ENCODE measurements at places on chromosomes 5 and 9.

- no peak for DNase-seq
These were observed 199.0 kb upstream of the TARS1 start for GRCh38 chr5:33241802-33242201.

- DNase-seq: no peak
These were observed 160.9 kb downstream of the CEP120 start for GRCh38 chr5:123262216-123262823.

DNA sequence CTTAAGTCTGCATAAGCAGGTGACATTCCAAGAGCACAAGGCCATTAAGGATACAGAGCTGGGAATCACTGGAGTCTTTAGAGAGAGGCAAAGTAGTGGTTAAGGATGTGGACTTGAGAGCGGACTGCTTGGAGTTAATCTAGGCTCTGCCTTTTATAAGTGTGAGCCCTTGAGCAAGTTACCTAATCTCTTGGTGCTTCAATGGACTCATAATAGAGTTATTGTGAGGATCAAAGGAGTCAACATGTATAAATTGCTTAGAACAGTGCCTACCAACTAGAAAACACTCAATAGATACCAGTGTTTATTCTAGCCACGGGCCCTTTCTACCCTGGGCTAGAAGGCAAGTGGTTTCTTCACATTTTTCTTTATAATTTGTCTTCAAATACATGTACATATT lies 819.4 kb downstream of the NR2F1-AS1 start:
- DNase-seq: no peak

GRCh38 chr9:118561051-118561450 lies 808.2 kb downstream of the BRINP1 start:
- no peak for DNase-seq

DNA sequence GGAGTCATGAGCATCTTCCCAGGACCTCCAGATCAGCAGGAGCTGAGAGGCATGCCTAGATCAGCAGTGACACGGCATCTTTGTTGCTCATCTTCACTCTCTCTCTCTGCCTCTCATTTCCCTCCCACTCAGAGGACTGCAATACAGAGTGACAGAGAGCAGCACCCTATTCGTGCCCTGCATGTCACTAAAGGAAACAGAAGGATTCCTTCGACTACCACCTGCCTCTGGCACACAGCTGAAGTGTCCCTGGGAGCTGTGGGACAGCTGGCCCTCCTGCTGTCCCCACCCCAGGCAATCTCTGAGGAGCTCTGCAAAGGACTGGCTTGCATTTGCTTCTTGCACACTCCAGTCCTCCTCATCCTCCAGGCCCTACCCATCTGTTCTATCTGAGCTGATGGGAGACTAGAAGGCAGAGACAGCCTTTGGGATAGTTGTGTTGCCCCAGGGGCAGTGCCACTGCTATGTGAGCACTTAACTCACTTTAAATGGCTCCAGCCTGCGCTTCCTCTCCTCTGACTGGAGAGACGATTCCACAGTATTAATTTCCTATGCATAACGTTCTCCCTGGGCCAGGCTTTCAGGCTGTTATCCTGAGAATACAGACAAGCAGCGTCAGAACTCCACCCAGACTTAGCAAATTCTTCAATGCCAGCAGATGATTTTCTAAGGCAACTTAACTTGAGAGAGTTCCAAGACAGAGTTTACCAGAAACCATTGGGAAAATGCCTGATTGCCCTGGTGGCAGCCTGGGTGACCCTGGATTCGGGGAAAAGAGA lies 167.6 kb upstream of the MAP1B start:
- no peak for DNase-seq

DNA sequence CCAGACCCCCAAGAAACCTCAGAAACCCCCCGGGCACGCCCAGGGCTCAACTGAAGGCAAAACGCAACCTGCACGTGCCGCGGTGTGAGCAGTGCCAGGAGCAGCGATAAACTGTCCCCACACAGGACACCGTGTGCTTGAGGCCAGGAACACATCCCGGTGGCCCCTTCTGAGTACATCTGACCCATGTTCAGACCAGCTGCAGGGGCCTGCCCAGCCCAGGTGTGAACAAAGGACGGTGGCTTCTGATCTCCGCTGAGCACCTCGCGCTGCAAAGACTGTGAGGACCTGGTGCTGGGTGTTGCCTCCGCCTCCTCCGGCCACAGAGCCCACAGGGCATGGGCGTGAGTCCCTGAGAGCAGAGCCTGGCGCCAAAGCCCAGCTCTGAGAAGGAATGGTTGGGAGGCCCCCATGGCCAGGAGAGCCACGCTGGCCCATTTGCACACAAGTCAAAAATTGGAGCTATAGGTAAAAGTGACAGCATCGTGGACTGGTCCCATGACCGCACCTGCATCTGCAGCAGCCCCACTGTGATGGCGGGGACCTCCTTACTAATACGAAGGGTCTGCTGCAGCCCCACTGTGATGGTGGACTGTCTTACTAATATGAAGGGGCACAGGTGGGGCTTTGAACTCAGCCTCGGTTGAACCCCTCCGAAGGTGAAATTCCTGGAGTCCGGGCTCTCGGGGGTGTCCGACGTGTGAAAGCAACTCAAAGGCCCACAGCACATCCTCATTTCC lies 31.5 kb downstream of the NDUFS6 start:
- no peak for DNase-seq

GRCh38 chr9:70420441-70421271 lies 6.2 kb upstream of the KLF9 start:
- peak; percentile 63 for DNase-seq

DNA sequence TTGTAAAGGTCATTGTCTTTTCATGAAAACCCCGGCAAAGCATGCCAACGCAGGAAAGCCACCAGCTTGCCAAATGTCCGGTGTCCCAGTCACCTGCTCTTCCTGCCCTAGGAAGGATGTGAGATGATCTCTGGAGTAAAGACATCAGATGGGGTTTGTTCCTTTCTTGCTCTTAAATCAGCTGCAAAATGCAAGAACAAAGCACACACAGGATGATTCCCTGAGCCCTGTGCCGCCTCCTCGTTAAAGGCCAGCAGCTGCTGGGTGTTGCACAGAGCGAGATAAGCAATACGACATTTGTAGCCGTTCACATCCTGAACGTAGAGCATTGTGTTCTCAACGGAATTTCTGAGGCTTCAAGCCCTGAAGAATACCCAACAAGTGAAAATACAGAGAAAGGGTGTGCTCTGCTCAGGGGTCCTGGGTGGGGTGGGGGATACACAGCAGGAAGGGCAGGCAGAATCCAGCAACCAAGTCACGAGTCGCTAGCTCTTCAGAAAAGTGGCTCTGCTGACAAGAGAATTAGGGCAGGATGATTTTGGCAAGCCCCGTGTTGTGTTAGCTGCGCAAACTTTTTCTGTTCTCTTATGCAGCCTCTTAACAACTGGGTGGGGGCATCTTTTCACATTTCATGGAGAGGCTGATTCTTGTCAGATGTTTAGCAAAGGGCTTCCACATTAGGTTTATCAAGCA lies 229.2 kb upstream of the MAP3K1 start:
- no peak for DNase-seq

DNA sequence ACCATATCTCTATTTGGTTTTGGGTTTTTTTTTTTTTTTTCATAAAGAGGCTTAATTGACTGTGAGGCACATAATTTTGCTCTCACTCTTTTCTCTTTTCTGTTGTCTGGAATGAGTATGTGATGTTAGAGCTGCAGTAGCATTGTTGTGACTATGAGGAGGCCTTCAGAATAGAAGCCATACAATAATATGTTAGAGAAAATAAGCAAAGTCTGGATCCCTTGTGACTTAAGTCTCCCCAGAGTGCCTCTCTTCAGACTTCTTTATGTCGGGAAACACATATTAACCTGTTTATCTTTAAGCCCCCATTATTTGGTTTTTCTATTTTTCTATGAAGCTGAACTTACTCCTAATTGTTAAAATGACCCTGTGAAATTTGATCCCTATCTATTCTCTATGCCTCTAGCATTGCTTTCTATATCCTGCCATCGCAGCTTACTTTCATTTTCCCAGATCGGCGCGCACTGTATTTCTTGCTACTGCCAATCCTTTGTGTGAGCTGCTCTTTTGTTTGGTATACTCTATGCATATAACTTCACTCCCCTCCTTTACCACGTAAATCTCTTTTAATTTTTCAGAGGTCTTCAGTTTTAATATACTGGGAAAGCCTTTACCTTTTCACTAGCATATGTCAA lies 372.5 kb upstream of the KCNN2 start:
- no peak for DNase-seq

GRCh38 chr5:138032028-138032571 lies 779 bp downstream of the FAM13B start:
- no peak for DNase-seq

DNA sequence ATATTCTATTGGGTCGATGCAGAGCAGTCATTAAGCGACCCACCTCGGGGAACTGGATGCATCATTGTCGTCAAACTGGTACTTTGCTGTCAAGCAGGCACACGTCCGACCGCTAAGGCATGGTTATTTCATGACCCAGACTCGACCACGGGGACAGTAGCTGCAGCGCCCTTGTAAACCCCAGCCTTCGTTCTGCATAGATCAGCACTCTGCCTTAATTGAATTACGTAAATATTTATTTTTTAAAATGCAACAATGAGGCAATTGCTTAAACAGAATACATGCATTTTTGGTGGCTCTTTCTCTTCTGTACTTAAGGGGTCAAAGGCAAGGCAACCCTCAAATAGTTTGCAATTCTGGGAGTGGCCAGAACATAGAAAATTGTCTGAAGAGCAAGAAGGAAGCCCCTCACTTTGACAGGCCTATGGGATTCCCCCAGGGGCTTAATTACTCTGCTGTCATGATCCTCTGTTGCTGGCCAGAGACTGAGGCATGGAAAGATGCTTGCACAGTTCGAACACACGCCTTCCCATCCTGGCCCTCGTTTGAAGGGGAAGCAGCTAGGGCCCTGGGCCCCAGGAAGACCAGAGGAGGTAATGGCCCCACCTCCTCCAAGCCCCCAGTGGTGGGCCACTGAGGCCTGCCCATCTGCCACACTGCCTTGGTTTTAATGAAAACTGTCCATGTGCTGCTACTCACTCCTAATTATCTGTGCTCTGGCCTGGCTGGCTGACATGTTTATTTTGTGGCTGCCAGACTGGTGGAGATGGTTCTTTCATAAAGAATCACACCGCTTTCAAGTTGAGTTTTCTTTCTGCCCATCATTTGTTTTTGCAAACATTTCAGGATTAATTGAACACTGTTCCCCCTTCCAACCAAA lies 169.7 kb upstream of the MAST4 start:
- DNase-seq: no peak

DNA sequence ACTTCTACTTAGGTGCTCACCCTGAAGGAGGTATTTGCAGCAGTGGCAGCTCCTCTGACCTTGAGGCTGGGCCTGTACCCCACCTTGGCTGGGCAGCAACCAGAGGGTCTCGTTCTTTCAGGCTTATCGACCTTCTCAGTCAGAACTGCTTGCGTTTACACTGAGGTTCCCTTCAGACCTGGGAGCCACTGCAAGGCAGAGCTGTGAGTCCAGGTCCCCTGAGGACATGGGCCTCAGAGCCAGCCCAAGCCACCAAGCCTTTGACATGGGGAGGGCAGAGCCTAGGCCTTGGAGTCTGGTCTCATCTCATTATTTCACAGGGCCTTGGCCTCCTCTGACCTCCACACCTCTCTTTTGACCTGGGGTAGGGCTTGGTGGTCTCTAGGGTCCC lies 13.7 kb downstream of the ACSL6 start:
- no peak for DNase-seq

GRCh38 chr5:151770383-151771258 lies 1.1 kb upstream of the G3BP1 start:
- DNase-seq: peak; percentile 54

DNA sequence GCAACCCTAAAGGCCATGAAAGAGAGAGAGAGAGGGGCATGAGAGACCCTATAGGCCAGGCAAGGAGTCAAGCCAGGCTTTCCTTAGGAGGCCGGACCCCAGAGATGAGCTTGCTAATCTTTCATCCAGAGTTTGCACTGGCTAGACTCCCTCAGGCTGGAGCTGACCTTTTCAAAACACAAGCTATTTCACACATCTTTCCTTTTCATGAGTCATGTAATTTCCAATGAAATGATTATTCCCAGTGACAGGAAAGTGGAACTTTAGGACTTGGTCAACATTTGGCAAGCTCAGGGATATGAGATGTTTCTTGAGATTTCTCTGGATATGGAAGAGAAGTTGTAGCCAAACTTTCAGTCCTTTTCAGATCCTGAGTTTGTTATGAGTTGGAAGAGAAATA lies 117.7 kb downstream of the TARS1 start:
- DNase-seq: no peak

DNA sequence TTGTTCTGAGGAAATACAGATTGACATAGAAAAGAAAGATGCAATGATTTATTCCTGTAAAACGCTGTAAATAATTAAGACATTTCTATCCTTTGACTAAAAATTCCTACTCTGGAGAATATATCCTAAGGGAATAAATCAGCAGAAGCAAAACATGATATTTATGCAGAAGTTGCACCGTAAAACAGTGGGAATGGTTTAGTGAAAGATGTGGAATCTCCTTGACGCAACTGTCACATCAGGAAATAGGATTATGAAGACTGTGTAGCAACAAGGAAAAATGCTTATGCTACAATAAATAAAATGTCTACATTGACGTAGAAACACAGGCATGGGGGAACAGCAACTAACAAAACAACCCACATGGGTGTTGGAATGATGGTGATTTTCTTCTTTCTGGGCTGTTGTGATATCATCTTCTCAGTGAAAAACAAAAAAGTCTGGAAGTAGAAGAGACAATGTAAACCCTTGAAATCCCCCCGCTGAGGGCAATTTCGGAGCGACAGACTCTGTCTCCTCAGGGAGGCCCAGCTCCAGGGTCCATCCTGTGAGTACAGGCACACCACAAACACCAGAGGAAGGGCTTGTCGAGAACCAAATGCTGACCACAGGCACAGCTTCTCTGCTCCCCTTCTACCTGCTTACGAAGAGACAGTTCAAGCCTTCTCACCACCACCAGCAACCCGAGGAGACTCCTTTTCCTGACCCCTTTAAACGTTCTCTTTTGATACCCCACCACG lies 25.2 kb downstream of the COL23A1 start:
- no peak for DNase-seq

GRCh38 chr5:138716456-138716924 lies 36.7 kb upstream of the CTNNA1 start:
- no peak for DNase-seq

DNA sequence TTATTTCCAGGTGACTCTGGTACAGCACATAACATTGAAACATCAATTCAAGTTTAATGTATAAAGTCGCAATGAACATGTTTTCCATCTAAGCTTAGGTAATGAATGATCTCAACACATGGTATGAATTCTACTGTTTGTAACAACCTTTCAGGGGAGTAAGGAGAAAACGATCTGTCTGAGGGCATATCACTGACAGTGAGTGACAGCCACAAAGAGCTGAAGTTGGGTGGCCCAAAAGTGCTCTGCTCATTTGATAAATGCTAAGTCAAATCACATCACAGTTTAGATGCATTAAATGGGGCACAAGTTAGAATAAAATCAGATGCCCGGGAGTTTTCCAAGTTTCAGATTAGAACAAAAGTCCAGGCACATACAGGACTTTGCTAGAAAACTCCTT lies 1.2 kb downstream of the FANCC start:
- DNase-seq: no peak

- no peak for DNase-seq
These were observed 204.9 kb downstream of the MCTP1 start for GRCh38 chr5:95080030-95080429.

GRCh38 chr5:107783551-107783950 lies 112.8 kb upstream of the EFNA5 start:
- DNase-seq: no peak

GRCh38 chr5:142053426-142054151 lies 40.8 kb upstream of the GNPDA1 start:
- DNase-seq: peak; percentile 63

GRCh38 chr5:177526791-177527190 lies 10.0 kb upstream of the DDX41 start:
- no peak for DNase-seq

All from hepatic stellate cell (primary cell).